Activated CD4-positive, alpha-beta T cell treated with anti-CD3 and anti-CD28 coated beads, Interleukin-10, Interleukin-2, amounts not matched to agents 100 ng/mL and 50 ng/mL, durations not matched to agents 16 hours and 8 hours (primary cell): ENCODE measurements at places on chromosomes 5 and 9.

DNA sequence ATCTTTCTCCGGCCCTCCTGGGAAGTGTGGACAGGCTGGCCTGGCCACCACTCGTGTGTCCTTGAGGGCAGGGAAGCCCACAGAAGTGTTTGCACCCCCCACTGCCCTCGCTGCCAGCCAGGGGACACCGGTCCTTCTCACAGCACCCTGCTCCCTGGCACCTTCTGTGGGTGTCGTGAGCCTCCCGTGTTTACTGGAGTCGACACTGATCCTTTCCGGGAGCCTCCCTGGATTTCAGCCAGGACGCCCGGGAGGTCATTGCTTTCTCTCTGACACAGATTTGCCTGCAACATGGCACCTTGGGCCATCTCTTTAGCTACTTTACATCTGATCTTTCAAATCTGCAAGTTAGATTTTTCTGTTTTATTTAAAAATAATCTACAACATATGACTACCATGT, 120.4 kb upstream of the CACNA1B start:
- DNase-seq, result no peak

DNA sequence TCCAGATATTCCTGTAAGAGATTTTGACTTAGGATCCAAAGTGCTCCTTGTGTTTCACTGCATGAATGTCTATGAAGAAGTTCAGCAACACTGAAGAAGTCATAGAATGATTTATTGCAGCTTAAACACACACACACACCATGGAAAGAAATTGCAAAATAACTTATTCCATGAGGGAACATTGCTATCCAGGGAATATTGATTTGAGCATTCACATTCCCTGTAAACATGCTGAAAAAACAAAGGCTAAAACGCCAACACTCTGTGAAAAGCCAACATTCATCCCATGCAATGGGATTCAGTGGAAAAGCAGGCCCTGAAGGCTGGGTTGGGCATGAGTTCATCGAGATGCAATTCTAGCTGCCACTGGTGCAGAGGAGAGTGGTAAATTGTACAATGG, 109.6 kb upstream of the CXCL14 start:
- no peak for DNase-seq

- DNase-seq, result peak; percentile 94
Measured at GRCh38 chr5:157025093-157025698, 33.7 kb downstream of the HAVCR1 start.

DNA sequence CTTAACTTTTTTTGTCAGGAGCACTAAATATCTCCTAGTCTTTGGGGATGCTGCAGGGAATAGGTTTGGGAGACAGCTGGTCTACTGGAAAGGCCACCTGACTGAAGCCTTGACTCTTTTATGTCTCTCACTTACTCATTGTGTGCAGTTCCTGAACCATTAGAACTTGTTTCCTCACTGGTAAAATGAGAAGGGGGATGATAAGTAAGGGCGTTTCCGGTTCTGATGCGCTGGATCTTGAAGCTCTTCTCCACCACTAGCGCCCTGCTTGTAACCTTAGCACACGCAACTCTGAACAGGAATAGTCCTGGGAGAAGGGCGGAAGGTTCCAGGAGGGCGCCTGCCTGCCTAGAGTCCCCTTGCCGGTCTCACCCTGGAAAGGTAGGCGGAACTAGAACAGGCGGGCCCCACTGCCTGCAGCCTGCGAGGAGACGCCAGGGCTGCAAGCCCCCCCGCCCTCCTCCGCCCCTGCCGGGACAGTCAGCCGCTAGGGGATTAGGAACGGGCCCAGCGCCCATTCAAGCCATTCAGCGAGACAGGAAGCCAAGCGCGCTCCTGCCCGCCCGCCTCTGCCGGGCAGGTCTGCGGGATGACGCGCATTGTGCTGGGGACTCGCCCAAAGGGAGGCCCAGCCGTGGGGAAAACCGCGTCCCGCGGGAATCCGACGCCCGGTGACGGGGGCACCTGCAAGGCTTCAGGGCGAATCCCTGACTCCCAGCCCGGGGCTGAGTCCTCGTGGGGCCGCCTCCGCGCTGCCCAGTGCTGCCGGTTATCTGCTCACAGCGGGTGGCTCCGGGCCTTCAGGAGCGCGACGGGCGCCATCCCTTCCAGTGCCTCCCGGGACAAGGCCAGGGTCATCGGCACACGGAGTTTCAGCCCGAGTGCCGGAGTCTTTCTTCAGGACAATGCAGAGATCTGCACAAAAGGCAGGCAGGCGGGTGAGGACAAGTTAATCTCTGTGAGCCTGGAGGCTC, 44.0 kb upstream of the XPA start:
- DNase-seq, result peak; percentile 9

DNA sequence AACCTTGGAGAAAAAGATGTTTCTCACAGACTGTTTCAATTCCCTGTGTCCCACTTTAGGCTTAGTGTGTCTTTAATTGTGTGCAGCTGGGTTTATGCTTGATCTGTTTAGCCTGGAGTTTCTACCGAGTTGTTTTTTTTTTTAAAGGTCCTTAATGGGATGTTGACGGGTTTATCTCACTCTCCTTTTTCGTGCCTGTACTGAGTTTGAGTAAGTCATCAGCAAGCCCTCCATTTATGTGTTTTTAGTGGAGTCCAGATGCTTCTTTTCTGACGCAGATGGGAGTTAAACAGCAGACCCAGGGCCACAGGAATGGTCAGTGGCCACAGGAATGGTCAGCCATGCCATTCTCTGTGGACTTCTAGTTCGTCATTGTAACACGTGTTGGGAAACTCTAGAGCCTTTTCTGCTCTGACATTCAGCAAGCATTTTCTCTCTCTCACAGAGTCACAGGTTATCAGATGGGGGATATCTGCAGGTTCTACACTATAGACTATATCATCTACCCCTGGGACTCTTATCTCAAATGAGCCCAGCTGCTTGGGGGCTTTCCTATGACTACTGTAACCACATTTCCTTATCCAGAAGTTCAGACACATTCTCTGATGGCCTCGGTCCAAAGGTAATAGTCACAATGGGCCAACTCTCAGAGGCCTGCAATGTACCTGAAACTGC, 190.5 kb downstream of the TTLL11 start:
- DNase-seq, result no peak

- DNase-seq, result no peak
Measured at GRCh38 chr5:103590221-103590620, 27.6 kb upstream of the NUDT12 start.

DNA sequence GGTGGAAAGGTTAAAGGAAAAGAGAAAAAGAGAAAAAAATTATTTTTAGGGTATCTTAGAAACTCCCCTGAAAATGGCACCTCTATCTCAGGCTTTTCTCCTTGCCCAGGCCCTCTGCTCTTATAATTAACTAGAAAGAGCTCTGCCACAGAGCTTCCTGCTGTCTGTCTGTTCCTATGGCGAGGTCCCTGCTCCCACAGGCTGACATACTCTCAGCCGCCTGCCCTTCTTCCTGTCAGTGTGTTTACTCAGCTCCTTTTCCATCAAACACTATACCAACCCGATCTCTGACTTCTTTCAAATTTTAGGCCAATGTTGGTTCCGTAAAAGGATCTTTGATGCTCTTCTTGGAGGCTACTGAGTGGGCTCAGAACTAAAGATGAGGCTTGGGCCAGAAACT, 482.6 kb downstream of the DMAC1 start:
- DNase-seq, result no peak

DNA sequence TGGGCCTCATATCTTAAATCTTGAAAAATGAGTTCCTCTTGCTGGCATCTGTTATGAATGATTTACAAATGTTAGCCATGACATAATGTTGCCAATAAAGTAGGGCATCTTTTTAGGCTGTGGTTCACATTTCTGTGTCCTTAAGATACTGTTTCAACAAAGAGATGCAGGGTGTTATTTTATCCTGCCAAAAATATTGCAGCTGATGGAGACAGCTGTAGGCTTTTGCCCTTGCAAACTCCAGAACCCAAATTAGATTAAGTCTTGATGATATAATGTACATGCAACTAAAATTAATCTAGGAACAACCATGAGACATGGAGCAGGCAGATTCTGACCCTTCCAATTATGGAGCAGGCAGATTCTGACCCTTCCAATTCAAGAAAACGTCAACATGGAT, 228.2 kb upstream of the GRIN3A start:
- DNase-seq, result no peak

GRCh38 chr5:153619771-153620170, 129.3 kb downstream of the GRIA1 start:
- DNase-seq, result no peak

- DNase-seq, result no peak
Measured at GRCh38 chr5:8446179-8446578, 577.2 kb downstream of the MTRR start.

DNA sequence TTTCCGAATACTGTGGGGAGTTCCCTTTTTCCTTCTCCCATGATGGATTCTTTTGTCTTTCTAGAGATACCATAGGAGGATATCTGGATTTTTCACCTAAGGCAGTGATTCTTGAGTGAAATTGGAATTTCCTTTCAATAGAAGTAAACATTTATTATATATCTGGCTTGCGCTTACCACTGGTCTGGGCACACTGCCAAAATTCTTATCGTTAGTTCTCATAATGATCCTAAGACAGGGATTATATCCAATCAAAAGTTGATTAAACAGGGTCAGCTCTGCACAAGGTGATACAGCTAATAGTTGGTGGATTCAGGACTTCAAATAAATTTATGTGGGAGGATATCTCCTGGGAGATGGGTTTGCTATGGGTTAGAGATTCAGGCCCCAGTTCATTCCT, 9.6 kb downstream of the TLE4 start:
- no peak for DNase-seq

- DNase-seq, result no peak
Measured at GRCh38 chr5:80206282-80206681, 49.6 kb downstream of the SERINC5 start.

GRCh38 chr9:118463419-118463818, 759.2 kb downstream of the TLR4 start:
- DNase-seq, result no peak

DNA sequence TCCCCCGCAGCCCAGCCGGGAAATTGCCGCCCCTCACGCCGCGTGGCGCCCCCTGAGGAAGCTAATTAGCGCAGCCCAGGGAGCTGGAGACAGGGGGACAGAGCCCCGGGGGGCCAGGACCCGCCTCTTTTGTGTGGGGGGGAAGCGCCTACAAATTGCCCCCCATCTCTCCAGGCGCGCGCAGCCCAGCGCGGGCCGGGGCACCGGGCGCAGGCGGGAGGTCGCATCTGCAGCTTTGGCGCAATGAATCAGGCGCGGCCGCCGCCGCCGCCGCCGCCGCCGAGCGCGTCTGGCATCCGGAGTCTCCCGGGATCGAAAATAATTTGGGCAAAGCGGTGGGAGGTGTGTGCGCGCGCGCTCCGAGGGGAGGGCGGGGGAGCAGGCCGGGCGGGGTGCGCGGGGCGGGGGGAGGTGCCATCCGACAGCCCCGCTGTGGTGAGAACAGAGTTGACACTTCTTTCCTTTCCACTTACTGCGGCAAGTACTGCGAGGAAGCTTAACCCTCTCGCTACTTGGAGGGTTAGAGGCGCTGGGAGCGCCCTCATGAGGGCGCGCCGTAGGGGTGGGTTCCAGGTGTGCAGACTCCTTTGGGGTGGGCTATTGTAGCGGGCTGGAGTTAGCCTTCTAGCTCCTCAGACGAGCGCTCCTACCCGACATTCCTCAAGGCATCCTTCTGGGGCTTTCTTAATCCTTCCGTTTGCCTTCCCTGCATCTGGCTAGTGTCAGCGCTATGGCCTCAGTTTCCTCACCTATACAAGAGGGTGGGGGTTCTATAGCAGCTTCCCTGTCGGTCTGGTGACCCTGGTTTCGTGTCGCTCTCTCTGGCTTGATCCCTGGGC, 63.1 kb downstream of the CXXC5 start:
- DNase-seq, result peak; percentile 59

- DNase-seq, result no peak
Measured at GRCh38 chr5:95864944-95865504, 42.5 kb upstream of the GLRX start.

- peak; percentile 51 for DNase-seq
Measured at GRCh38 chr5:171957591-171958251, 48.7 kb downstream of the FBXW11 start.

DNA sequence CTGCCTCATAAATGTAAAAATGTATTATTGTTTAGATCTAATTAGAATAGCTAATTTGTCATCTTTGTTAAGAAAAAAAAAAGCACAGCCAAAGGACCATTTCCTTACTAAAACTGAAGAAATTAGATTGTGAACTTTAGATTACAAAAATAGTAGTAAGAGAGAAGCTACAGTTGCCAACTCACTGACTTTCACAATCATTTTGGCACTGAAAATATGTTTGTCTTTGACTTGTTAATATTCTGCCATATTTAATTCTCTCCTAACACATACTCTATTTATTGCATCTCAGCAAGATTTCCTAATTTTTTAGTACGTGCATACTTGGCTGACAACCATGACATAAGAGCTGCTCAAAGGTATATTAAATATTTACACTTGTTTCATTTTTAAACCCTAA, 297.1 kb downstream of the TUSC1 start:
- DNase-seq, result no peak

DNA sequence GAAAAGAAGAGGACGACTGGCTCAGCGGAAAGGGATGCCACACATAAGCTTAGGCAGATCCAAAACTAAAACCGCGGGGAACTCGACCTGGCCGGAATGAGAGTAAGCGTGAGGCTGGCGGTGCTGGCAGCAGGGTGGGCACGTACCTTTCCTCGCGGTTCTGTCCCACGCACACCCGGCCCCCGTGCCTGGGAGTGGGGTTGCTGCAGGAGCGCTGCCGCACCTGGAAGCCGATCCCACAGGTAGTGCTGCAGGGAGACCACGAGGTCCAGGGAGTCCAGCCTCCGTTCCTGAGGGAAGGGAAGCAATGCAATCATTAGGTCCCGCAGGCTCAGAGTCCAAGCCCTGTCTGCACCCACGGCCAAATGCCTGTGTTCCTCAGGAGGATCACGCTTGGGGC, 427.0 kb downstream of the SEMA5A start:
- DNase-seq, result no peak

GRCh38 chr5:61030163-61030482, 85.1 kb downstream of the NDUFAF2 start:
- no peak for DNase-seq

- DNase-seq, result peak; percentile 49
Measured at GRCh38 chr5:173581408-173582215, 34.8 kb downstream of the BOD1 start.

DNA sequence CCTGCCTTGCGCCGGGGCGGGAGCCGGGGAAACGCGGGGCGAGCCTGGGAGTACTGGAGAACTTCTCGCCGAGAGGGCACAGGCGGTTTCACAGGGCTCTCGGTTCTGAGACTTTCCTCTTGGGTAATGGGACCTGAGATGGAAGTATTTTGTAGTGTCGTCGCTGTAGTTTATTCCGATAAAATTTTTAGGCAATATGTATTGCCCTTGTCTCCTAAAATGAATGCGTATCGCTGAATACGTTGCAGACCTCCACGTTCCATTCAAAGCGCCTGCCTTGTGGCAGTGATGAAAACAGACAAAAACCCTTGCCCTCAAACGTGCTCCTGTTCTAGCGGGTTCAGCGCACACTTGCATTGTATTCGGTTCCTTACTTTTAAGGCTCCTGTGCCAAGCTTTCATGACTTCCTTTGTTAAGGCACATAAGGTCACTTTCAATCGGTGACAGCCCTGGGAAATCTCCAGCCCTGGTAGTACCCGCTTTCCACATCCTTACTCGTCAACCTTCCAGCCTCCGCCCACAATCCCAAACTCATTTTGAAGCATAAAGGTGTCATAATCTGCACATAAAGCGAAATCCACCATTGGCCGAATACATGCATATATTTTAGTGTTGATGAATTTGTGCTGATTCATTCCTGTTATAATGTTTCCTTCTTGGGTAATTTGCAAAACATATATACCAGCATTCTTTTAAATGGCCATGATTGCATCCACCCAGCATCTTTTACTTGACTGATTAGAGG, 694 bp downstream of the RMI1 start:
- DNase-seq, result peak; percentile 56
